ENCODE measurements at places on chromosomes 16 and 17.

- DNase-seq, result no peak
Observed at GRCh38 chr16:23333831-23334456, 31.8 kb downstream of the SCNN1B start.

DNA sequence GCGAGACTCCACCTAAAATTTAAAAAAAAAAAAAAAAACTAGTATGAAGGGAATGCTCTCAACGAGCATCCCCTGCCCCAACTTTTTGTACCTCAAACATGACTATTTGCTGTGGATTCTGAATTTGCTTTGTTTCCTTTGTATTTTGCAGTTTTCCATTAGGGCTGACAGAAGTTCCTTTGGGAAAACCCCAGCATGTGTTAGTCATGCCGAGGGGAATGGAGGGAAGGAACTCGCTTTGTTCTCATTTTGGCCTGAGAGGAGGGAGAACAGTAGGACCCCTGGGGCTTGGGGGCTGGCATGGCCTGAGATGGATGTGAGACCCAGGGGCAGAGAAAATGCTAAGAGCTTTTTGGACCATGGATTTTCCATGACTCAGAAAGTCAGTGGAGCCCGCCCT lies 20.5 kb downstream of the KRT9 start:
- DNase-seq, result no peak

DNA sequence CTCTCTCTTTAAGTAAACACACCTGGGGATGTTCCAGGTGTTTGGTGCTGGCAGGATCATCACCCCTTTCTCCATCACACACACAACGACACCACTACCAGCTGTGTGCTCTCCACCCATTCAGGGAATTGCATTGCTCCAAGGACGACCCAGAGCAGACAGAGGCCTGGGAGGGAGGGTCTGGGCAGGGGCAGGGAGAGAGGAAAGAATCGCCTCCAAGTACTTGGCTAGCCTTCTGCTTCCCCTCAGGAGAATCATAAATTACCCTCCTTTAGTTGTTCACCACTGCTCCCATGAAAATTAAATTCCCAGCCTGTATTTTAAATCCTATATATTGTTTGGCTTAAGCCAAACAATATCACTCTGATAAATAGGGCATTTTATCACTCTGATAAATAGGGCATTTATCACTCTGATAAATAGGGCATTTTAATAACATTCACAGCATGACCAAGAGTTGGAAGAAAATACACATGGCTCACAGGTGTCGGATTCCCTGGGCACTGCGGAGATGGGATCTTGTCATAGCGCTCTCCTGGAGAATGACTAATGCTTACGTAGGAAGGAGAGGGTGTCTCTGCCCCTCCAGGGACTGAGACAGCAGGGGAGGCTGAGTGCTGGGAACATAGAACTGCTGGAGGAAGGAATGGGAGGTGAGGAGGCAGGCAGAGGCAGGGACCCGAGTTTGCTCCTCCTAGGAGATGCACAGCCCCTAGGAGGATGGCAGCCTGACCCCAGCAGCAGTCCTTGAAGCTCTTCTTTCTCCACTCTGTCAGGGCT lies 673.6 kb downstream of the HS3ST4 start:
- no peak for DNase-seq

GRCh38 chr17:21452377-21453143 lies 76.4 kb downstream of the KCNJ12 start:
- peak; percentile 84 for DNase-seq

DNA sequence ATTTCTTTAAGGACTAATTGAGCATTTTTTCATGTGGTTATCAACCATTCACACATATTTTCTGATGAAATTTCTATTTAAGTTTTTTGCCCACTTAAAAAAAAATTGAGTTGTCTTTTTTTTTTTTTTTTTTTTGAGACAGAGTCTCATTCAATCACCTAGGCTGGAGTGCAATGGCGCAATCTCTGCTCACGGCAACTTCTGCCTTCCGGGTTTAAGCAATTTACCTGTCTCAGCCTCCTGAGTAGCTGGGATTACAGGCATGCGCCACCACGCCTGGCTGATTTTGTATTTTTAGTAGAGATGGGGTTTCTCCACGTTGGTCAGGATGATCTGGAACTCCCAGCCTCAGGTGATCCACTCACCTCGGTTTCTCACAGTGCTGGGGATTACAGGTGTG lies 34.3 kb downstream of the RAB11FIP3 start:
- DNase-seq, result no peak

GRCh38 chr16:87248714-87249113 lies 68.5 kb downstream of the C16orf95 start:
- no peak for DNase-seq

DNA sequence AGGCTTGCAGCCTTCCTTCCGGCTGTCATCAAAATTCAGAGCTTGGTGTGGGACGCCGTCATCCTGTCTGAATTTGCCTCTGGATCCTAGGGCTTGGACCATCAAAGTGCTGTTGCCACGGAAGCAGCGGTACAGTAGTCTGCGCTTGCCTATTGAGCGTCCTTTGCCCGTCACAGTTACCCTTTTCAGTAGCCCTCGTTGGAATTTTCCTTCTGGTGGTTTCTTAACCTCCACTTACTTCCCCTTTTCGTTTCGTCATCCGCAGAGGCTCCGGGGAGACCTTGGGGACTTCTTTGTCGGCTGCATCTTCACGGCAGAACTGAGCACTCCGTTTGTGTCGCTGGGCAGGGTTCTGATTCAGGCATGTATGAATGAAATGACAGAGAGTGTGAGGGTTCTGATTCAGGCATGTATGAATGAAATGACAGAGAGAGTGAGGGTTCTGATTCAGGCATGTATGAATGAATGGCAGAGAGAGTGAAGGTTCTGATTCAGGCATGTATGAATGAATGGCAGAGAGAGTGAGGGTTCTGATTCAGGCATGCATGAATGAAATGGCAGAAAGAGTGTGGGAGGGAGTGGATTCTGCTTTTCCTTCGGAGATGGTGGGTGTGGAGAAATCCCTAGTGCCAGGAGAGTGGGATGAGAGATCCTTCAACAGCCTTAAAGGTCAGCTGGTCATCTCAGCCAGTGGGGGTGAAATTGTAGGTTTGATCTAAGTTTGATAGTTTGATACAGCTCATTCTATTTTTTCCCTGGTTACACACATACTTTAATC lies 8.0 kb downstream of the TLCD3A start:
- DNase-seq, result peak; percentile 79

- DNase-seq, result no peak
Observed at GRCh38 chr17:43979011-43979410, 25.3 kb upstream of the PYY start.

DNA sequence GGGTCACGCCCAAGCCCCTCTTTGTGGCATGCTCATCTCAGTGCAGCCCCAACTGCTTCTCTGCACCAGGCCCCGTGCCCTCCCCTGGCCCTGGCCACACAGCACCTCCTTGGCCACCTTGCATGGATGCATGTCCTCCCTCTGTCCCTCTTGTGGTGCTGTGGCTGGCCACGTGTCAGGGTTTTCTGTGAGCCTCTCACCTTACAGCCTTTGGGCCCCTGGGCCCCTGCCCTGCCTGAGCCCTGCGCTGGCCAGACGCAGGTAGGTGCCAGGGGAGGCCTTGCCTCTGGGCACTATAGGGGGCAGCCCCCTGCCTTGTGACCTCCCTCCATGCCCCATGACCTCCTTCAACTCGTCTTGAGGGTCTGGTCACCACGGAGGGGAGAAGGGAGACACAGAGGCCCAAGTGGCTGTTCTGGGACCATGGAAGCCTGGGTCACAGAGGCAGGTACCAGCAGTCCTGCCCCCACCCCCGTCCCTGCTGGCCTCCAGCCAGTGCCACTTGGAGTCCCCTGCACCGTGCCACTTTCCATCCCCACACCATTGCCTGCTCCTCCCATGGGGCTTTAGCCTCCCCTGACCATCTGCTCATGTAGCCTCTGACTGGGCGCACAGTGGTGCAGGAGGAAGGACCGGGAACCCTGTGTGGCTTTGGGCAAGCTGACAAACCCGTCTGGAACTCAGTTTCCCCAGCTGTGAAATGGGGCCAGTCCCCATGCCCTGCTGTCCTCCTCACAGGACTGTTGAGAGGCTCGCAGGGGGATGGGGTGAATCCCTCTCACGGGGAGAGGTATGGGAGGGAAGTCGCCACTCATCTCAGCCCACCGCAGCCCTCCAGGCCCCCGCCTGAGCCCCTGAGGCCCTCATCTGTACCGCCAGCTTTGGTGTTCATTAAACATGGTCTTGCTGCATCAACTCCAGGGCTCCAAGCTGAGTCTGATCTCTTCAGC lies 11.5 kb upstream of the ATP6V0C start:
- DNase-seq, result no peak

GRCh38 chr17:77746896-77747554 lies 211.5 kb upstream of the TNRC6C start:
- DNase-seq, result no peak

GRCh38 chr16:75304521-75305363 lies 53.3 kb upstream of the BCAR1 start:
- DNase-seq, result no peak

DNA sequence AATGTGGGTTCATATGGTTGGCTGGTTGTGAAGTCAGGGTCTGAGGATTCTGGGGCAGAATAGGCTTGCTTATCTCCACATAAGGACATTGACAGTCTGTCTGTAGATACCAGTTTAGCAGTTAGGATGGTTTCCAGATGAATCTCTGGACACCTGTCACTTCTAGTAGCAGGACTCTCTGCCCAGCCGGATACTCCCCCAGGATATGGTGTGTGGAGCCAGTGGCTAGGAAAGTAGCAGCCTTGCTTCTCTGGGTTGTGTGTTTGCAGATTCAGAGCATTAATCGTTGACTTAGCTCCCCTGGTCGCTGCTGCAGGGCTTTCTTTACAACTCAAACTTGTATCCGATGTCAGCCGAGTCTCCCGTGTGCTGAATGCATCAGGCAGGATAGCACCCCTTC lies 45.2 kb downstream of the CLEC16A start:
- DNase-seq, result no peak

DNA sequence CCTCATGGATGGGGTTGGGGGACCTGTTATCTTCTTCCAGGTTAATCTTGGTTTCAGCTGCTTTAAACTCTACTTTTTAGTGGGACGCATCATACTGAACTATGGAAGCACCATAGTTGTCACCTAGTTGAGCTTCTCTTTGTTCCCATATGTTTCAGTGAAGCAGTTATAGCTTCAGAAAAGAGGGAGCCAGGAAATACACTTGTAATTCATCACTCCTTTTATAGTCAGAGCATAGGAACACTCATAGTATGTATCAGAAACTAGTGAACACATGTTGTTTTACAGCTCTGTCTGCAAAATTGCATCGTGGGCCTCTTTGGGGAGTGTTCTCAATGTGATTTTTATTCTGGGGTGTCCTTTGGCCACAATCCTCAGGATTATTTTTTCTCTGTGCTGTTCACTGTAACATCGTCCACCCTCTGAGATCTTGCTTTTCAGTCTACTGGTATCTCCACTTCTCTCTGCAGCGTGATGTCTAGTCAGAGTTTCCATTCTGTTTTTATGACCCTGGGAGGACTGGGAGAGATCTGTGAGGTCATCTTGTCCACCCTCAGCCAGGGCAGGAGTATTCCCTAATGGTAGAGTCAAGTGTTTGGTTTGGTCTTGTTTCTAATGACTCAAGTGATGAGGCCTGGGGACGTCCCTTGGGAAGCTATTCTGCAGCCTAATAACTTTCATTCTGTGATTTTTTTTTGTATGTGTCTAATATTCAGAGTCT lies 585.4 kb downstream of the WWOX start:
- no peak for DNase-seq

GRCh38 chr16:85422632-85423550 lies 190.2 kb upstream of the GSE1 start:
- DNase-seq, result no peak

- DNase-seq, result no peak
Observed at GRCh38 chr16:31002862-31003341, 7.5 kb downstream of the STX1B start.

DNA sequence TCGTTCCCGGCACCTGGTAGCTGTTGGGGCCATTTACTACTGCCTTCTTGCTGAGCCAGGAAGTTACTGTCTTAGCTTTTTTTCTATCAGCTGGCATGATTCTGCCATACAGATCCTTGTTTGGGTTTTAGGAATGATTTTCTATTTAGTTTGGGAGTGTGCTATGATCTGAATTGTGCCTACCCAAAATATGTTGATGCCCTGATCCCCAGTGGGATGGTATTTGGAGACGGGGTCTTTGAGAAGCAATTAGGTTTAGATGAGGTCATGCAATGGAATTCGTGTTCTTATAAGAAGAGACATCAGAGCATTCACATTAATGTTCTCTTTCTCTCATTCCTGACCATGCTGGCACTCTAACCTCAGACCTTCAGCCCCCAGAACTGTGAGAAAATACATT lies 59.4 kb upstream of the HS3ST2 start:
- DNase-seq, result no peak

DNA sequence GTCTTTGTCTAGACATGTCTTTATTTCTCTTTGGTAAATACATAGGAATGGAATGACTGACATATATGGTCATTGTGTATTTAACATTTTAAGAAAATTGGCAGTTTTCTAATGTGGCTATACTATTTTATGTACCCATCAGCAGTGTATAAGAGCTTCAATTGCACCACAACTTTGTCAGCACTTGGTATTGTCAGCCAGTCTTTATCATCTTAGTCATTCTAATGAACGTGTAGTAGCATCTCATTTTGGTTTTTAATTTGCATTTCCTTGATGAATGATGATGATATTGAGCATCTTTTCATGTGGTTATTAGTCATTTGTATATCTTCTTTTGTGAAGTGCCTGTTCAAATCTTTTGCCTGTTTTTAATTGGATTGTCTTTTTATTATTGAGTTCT lies 239.3 kb downstream of the CEP112 start:
- no peak for DNase-seq

DNA sequence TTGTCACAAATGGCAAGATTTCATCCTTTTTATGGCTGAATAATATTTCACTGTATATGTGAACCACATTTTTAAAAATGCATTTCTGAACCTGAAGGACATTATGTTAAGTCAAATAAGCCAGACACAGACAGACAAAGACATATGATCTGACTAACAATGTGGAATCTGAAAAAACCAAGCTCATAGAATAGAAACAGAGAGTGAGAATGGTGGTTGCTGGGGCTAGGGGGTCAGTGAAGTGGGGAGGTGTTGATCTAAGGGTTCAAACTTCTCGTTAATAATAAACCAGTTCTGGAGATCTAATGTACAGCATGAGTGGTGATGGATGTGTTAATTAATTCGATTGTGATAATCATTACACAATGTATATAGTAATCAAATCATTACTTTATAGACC lies 475.1 kb downstream of the WWOX start:
- no peak for DNase-seq

DNA sequence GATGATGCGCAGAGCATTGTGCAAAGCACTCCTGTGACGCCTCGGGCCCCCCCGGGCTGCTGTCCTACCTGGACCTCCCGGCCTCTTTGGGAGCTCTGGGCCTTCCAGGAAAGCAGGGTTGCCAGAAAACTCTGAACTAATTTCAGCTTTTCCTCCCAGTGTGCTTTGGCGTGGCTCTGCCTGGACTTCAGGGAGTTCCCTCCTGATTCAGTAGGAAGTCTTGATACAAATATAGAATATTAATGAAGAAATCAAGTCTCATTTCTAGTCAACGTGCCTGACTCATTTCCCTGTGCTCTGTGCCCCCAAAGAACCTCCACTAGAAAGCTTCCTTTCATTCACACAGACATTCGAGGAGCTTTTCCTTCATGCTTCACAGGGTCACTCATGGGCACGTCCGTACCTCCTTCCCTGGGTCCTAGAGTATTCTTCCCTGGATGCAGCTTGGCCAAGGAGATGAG lies 84.0 kb upstream of the NOL11 start:
- DNase-seq, result no peak
